Naive thymus-derived CD8-positive, alpha-beta T cell (primary cell): ENCODE measurements at places on chromosomes 12 and 14. TPM values are rescaled to one million over a fixed set of nuclear protein-coding genes. Genes with fewer than 3 reads are reported as not detected.

DNA sequence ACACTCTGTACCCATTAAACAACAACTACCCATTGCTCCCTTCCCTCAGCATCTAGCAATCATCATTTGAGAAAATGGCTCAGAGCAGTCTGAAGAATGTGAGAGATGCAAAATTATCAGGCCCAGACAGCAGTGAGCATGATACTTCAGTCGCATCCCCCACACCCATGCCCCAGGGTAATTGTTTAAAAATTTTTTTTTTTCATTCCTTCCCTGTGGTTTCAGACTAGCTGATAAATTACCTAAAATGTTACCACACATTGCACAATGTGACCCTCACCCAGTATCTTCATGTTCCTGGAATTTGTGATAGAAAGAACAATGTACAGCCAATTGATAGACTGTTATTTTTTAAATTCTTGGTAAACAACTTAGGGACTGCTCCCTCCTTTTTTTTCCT, 11.3 kb upstream of the USP15 start:
- no peak for DNase-seq

MEG3 gene
- polyA plus RNA-seq, result not detected

INSM2 gene
- not detected for polyA plus RNA-seq

GRCh38 chr12:30447061-30447750, 248.5 kb downstream of the IPO8 start:
- no peak for DNase-seq

DNA sequence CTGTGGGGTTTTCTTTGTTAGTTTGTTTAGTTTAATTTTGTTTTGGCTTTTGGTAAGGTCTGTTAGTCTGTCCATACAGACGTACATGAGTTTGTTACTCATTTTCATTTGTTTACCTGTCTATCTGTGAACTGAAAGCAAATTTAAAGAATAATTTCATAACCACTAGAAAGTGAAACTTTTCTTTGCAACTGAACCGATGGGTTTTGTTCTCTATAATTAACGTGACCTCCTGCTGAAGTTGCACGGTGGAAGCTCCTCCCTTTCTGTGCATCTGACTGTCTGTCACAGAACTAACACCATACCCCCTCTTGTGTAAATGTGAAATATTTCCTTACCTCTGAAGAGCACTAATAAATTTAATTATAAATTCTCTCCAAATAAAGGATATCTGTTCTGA, 595.5 kb downstream of the GALC start:
- no peak for DNase-seq

GRCh38 chr12:102816816-102817434, 100.1 kb downstream of the PAH start:
- no peak for DNase-seq

RHEBL1 gene
- 3.0 TPM for polyA plus RNA-seq

GRCh38 chr12:93825501-93825888, 148.3 kb downstream of the CRADD start:
- DNase-seq, result no peak

DNA sequence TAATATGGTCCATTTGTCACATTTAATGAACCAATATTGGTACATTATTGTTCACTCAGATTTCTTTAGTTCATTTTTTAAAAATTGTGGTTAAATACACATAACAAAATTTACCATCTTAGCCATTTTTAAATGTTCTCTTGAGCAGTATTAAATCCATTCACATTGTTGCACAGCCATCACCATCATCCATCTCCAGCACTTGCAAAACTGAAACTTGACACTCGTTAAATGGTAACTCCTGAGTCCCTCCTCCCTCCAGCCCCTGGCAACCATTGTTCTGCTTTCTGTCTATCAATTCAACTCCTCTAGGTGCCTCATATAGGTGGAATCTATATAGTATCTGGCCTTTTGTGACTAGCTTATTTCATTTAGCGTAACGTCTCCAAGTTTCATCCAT, 86.4 kb downstream of the ACACB start:
- no peak for DNase-seq

GRCh38 chr12:8692573-8692972, 5.2 kb upstream of the RIMKLB start:
- DNase-seq, result no peak

CCDC198 gene
- not detected for polyA plus RNA-seq

TAS2R30 gene
- polyA plus RNA-seq, result not detected

DNA sequence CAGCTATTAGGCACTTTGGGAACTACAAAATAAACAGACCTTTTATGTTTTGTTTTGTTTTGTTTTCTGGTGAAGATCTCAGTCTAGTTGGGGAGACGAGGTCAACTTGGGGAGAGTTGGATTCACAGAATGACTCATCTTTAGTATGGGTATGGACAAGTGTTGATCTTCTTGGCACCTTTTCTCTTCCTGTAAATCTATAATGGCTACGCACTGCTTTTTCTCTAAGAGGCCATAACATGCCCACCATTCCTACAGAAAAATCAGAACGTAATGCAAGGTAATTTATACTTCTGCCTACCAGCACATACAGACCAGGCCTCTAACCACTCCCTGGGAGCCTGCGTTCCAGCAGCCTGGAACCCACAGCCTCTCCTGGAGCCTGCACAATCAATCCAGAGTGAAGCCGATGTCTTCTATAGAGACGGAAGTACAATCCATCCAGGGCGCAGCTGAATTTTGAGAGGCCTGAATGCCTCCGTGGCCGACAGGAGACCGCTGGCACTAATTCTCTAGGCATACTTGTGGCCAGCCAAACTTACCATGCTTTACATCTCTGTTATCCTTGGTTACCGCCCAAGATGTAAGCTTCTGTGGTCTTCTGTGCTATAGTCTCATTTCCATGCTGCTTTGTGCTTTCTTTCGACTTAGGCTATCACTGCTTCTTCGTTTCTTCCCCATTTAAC, 717 bp downstream of the PPHLN1 start:
- peak; percentile 36 for DNase-seq

- no peak for DNase-seq
These were observed 62.3 kb downstream of the MGAT4C start for GRCh38 chr12:86193931-86194330.

GRCh38 chr12:15801770-15802744, 12.9 kb upstream of the EPS8 start:
- DNase-seq, result no peak

TRIP11 gene
- 57.6 TPM for polyA plus RNA-seq

DNA sequence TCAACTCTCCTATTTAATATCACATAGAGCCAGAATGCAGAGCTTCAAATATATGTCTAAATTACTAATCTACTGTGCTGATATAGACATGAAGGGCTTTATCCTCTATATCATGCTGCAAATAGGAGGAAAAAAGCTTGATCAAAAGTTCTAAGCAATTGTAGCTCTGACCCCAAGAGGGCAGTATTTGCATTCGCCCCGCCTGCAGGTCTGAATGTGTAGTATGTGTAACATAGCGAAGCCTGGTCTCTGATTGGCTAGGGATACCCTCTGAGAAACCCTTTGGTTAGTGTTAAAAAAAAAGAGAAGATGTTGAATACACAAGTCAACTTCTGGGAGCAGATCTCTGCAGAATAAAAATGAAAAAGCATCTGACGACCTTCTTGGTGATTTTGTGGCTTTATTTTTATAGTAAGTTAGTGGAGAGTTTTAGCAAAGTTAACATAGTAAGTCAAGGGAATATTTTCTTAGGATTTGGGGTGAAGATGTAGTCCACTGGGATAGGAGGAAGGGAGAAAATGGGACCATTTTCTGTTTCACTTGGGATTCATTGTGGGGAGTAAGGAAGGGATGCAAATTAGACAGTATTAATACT, 151.6 kb upstream of the OR4E1 start:
- peak; percentile 39 for DNase-seq

GRCh38 chr14:32939254-32940065, 781 bp downstream of the NPAS3 start:
- peak; percentile 7 for DNase-seq

KRT77 gene
- not detected for polyA plus RNA-seq

DNA sequence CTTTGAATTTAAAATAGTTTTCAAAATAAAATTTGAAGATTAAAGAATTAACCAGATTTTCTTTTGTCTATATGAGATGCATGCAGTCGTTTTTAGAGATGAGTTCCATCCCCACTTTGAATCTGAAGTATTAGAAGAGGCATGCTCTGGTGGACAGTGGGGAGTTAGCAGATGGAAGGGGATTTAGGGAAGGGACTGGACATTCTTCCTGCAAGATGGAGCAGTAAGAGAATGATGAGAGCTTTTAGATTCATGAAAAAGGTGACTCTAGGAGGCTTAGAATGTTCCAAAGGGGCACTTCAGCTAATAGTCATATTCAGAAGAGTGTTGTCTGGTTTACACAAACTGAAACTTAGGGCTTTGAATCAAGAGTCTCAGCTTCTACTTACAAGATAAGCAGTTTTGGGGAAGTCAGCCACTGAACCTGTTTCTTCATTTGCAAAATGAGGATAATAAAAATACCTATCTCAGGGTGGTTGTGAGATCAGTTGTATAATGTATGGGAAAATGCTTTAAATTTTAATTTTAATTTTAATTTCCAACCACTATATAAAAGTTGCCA, 3.7 kb downstream of the ZBTB1 start:
- DNase-seq, result no peak

EFS gene
- polyA plus RNA-seq, result not detected

TAS2R8 gene
- not detected for polyA plus RNA-seq

GRCh38 chr12:50845021-50845647, 2.4 kb downstream of the TMPRSS12 start:
- no peak for DNase-seq

CCDC175 gene
- not detected for polyA plus RNA-seq

DNA sequence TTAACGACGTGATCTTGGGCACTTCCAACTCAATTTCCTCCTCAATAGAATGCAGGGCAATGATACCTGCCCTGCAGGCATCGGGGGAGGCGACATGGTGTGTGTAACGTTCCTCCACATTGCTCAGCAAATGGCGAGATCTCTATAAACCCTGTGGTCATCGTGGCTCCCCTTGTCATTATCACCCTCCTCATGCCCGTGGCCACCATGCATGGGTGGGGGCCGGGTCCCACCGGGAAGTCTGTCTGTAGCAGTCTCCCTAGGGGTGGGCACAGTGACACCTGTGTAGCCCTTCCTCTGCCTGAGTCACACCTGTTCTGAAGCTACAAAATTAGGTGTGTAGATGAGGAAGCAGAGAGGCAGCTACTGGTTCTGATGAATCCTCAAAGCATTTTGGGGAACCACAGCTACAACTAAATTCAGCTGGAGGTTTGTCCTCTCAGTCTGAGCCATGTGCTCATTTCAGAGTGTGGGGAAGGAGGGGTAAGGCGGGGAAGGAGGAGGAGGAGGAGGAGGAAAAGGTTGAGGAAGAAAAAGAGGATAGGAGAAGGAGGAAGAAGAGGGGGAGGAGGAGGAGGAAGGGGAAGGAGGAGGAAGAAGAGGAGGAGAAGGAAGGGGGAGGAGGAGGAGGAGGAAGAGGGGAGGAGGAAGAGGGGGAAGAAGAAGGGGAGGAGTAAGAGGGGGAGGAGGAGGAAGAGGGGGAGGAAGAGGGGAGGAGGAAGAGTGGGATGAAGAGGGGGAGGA, 11.0 kb upstream of the CACNA2D4 start:
- no peak for DNase-seq

GRCh38 chr14:99033951-99034350, 238.0 kb downstream of the BCL11B start:
- DNase-seq, result no peak

JDP2 gene
- polyA plus RNA-seq, result not detected

GRCh38 chr14:23517650-23518326, 33.8 kb downstream of the ZFHX2 start:
- DNase-seq, result no peak

DNA sequence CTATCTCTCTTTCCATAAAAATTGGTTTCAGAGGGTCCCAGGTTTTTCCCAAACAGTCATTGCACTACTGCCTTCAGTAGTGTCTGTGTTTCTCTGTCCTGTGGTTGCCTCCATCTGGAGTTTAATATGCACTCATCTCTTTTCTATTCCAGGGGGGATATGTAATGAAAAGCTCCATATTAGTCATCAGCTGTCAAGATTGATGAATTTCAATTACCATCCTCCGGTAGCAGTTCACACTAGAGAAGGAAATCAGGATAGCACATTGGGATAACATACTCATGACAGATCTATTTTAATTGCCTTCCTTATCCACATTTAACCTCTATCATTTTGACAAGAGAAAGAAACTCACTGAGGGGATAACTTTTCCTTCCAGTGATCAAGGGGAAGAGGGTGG, 589.0 kb upstream of the SEL1L start:
- no peak for DNase-seq

DNA sequence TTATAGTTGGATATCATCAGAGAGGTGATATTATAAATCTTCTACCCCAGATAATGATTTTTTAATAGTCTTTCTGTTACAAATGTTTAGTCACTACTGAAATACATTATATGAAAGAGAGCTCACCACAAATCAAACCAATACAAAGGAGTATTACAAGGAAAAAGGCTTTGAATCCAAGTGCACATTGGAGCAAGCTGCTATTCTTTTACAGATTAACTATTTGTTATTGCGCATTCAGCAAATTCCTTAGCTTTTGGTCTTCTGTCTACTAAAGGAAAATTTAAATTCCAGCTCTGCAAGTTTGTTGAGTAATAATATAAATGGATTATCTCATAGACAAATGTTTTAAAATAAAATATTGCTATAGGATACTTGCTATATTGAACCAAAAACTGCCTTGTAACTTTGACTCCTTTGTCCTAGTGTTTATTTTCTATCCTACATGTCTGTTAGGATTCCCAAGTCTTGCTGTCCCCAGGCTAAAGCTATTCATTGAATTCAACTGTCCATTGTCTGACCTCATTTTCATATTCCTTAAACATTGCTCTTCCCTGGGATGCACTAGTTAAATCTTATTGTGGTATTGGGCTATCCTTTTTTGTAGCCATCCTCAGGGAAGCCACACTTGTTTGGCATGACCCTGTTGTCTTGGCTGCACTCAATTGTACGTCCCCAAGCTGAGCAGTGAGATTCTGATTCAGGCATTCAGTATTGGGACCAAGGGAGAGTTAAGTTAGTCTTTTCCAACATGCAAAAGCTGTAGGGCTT, 41.5 kb downstream of the PDE3A start:
- no peak for DNase-seq

GRCh38 chr12:15393995-15394394, 71.7 kb downstream of the PTPRO start:
- no peak for DNase-seq

- DNase-seq, result no peak
These were observed 51.9 kb upstream of the PTHLH start for GRCh38 chr12:28024231-28024995.

GRCh38 chr14:82003426-82003825, 469.8 kb upstream of the SEL1L start:
- no peak for DNase-seq

NPAS3 gene
- not detected for polyA plus RNA-seq

GRCh38 chr12:114820796-114821195, 136.8 kb upstream of the TBX3 start:
- no peak for DNase-seq

MYH6 gene
- polyA plus RNA-seq, result not detected

GRCh38 chr14:98835825-98836100, 436.2 kb downstream of the BCL11B start:
- no peak for DNase-seq

- DNase-seq, result peak; percentile 74
These were observed at the start of gene C12orf42 for GRCh38 chr12:103495469-103496456. Gene C12orf42, minus strand, starts transcription at chr12:103495968. Its CDS starts 17,542 bp downstream, at chr12:103478426.

DNA sequence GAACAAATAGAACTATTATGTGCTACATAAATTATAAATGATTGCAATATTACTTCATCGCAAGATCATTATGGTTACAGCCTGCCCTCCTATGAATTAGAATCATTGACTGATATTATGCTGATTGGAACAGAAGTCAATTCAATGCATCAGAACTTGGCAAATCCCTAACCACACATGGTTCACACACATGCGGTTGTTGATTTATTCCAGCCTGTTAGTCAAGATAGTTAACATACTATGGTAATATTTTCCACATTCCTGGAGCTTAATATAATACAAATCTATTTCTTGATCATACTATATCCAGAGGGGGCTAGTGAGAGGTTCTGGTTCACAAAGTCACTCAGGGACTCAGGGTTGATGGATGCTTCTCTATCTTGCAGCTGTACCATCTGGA, 9.7 kb upstream of the CACNA1C start:
- no peak for DNase-seq
